ENCODE measurements at places on chromosomes 16 and 17. TPM values are rescaled to one million over a fixed set of nuclear protein-coding genes. Genes with fewer than 3 reads are reported as not detected.

GRCh38 chr17:59558953-59559352 is 6.5 kb upstream of the DHX40 start:
- H3K27me3 ChIP-seq, result no peaks in the 10 kb centered on the region
- H3K36me3 ChIP-seq, result no peaks in the 10 kb centered on the region
- no peak overlapping the region for H3K4me3 ChIP-seq
- no peak overlapping the region for H3K27ac ChIP-seq

GRCh38 chr16:3525951-3526350 is 25.1 kb downstream of the CLUAP1 start:
- H3K4me1 ChIP-seq, result peaks cover 14% of the 10 kb centered on the region
- H3K36me3 ChIP-seq, result peaks cover 11% of the 10 kb centered on the region
- no peak overlapping the region for H3K27ac ChIP-seq
- no peak overlapping the region for H3K4me3 ChIP-seq

DNA sequence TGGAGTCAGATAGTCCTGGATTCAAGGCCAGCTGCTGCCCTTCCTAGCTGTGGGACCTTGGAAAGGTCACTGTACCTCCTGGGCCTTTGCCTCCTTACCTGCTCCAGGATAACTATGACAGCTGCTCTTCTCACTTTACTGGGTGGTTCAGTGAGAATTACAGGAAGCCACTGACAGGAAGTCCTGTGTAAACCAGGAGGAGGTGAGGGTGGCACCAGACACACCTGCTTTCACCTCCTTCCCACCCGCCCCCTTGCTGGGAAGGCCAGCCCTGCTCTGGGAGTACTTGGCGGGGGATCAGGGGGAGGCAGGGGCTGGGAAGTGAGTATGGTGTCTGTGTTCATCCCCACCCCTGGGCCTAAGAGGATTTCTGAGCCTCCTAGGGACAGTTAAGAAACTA is 42.6 kb downstream of the CPNE2 start:
- no peaks in the 10 kb centered on the region for H3K27me3 ChIP-seq
- H3K4me1 ChIP-seq, result no peaks in the 10 kb centered on the region
- DNase-seq, result no peak
- H3K27ac ChIP-seq, result no peak overlapping the region
- no peak overlapping the region for H3K4me3 ChIP-seq
- H3K36me3 ChIP-seq, result peaks cover 12% of the 10 kb centered on the region

DNA sequence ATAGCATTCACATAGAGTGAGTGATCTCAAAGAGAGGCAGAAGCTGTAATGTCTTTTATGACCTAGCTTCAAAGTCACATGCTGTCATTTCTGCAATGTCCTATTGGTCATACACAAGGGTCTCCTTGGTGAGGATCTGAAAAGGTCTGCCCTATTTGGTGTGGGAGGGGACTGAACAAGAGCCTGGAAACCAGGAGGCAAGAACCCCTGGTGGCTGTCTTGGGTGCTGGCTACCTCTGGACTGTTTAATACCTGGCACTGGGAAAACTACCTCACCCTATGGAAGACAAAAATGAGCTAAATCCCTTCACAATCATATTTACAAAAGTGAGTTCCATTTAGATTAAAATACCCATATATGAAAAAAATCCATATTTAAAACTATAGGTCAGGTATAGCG is 9.0 kb downstream of the KCTD13 start:
- no peak overlapping the region for H3K4me3 ChIP-seq
- DNase-seq, result no peak
- no peaks in the 10 kb centered on the region for H3K36me3 ChIP-seq
- no peaks in the 10 kb centered on the region for H3K27me3 ChIP-seq
- no peaks in the 10 kb centered on the region for H3K4me1 ChIP-seq
- H3K27ac ChIP-seq, result no peak overlapping the region

DNA sequence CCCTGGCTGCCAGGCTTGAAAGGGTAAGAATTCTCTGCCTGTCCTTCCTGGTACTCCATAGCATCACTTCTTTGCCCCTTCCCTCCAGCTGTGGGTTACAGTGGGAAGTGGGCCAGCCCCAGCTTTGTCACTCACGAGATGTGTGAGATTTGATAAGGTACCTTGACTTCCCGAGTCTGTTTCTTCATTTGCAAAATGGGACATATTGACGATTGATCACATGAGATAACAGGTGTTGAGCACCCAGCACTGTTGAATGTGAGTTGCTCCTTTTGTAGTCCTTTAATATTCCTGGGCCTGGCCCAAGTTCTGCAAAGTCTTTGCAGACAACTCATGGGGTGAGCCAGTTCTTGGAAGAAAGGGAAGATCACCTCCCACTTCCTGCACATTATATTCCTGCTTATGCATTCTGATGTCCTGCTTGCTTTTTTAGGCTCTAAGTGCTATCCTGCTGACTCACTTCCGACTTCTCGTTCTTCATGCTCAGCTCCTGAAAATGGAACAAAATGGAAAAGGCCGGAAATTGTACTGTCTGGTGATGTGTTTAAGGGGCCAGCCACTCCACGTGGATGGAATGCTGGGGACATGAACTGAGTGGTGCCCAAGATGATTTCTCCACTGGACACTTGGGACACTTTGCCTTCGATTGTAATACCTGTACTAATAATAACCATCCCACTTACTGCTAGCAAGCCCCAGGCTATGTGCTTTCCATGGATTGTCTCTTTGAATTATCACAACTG is 8.3 kb upstream of the NLK start:
- H3K4me1 ChIP-seq, result no peaks in the 10 kb centered on the region
- H3K36me3 ChIP-seq, result no peaks in the 10 kb centered on the region
- no peak for DNase-seq
- H3K27me3 ChIP-seq, result no peaks in the 10 kb centered on the region
- H3K4me3 ChIP-seq, result no peak overlapping the region
- no peak overlapping the region for H3K27ac ChIP-seq

- no peak overlapping the region for H3K27ac ChIP-seq
- no peaks in the 10 kb centered on the region for H3K36me3 ChIP-seq
- H3K27me3 ChIP-seq, result peaks cover 8% of the 10 kb centered on the region
- no peak for DNase-seq
- H3K4me3 ChIP-seq, result no peak overlapping the region
- peaks cover 5% of the 10 kb centered on the region for H3K4me1 ChIP-seq
Measured at GRCh38 chr16:90084215-90084950, 7.3 kb upstream of the PRDM7 start.

DNA sequence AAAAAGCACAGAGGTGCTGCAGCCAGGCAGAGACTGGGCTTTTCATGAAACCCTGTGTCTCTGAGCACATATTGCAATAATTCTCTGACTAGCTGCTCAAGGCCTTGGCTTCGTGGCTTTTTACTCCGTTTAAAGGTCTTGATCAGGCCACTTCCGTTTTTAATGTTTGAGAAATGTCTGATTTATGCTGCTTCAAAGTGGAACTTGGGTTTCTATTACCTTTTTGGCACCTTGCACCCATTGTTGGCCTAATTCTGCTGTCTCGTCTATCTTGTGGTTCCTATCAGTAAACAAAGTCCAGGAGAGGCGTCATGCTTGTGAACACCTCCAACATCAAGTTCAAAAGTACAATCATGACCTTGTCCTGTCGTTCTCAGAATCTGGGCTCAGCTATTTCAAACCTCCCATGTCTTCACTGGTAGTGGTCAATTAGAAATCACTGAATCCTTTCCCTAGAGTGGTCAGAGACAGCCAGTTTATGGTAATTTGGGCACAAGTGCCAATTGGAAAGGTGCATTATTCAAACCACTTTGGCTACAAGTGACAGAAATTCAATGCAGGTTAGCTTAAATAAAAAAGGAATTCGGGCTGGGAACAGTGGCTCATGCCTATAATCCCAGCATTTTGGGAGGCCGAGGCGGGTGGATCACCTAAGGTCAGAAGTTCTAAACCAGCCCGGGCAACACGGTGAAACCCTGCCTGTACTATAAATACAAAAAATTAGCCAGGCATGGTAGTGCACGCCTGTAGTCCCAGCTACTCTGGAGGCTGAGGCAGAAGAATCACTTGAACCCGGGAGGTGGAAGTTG is 33.3 kb upstream of the METTL9 start:
- no peak overlapping the region for H3K27ac ChIP-seq
- H3K36me3 ChIP-seq, result no peaks in the 10 kb centered on the region
- H3K27me3 ChIP-seq, result no peaks in the 10 kb centered on the region
- no peaks in the 10 kb centered on the region for H3K4me1 ChIP-seq
- no peak overlapping the region for H3K4me3 ChIP-seq

- DNase-seq, result no peak
- no peaks in the 10 kb centered on the region for H3K4me1 ChIP-seq
- H3K36me3 ChIP-seq, result no peaks in the 10 kb centered on the region
- H3K27ac ChIP-seq, result no peak overlapping the region
Measured at GRCh38 chr16:17633181-17633951, 162.6 kb upstream of the XYLT1 start.

- H3K4me3 ChIP-seq, result no peak overlapping the region
- H3K27me3 ChIP-seq, result no peaks in the 10 kb centered on the region
- no peak overlapping the region for H3K27ac ChIP-seq
- DNase-seq, result no peak
- no peaks in the 10 kb centered on the region for H3K36me3 ChIP-seq
- H3K4me1 ChIP-seq, result peaks cover 9% of the 10 kb centered on the region
Measured at GRCh38 chr17:4913994-4914393, 11.1 kb upstream of the CHRNE start.

DNA sequence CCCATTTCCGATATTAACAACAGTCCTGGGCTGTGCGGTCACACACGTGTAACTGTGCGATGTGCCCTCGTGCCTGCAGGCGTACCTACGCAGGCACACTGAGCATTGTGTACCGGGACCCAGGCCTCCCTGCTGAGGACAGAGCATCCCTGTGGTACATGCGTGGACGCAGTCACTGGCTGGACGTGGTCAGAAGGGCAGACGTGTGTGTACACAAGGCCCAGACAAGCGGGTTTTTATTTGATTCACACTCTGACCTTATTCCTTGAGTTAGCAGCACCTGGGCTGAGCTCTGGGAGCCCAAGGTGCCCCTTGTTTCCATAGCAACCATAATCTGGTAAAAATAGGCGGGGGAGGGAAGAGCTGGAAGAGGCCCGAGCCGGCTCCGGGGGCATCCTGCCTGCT is 19.5 kb downstream of the RAP1GAP2 start:
- H3K27ac ChIP-seq, result no peak overlapping the region
- no peaks in the 10 kb centered on the region for H3K36me3 ChIP-seq
- DNase-seq, result no peak
- H3K4me1 ChIP-seq, result no peaks in the 10 kb centered on the region
- H3K27me3 ChIP-seq, result no peaks in the 10 kb centered on the region
- H3K4me3 ChIP-seq, result no peak overlapping the region

DNA sequence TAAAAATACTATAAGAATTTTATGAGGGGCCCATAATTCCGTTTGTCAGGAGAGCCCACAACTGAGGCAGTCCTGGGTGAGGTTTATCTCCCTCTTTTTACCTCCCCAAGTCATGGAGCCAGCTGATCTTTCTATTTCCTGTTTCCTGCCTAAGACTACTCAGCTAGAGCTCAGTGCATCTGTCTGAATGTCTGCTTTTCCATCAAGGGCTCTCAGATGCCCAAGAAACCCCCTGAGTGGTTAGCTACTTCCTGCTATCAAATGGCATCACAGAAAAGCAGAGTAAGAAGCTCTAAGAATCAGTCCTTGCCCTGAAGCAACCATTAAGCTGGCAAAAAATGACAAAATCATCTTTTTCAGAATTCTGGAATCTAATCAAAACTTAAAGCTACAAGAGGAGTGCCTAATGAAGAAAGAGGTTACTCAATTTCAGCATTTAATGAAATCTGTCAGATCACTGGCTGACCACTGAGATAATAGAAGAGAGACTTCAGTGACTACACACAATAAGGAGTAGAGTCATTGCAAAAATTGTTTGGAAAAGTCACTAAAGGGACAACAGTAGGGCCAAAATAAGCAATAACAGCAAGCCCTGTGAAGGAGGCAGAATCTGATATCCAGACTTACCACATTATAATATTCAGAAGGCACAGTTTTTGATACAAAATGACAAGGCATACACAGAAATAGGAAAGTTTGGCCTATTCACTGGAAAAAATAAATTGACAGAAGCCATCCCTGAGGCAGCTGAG is 150.1 kb downstream of the CYB561 start:
- no peak overlapping the region for H3K4me3 ChIP-seq
- no peaks in the 10 kb centered on the region for H3K27me3 ChIP-seq
- no peaks in the 10 kb centered on the region for H3K36me3 ChIP-seq
- no peak for DNase-seq
- no peaks in the 10 kb centered on the region for H3K4me1 ChIP-seq
- no peak overlapping the region for H3K27ac ChIP-seq

DNA sequence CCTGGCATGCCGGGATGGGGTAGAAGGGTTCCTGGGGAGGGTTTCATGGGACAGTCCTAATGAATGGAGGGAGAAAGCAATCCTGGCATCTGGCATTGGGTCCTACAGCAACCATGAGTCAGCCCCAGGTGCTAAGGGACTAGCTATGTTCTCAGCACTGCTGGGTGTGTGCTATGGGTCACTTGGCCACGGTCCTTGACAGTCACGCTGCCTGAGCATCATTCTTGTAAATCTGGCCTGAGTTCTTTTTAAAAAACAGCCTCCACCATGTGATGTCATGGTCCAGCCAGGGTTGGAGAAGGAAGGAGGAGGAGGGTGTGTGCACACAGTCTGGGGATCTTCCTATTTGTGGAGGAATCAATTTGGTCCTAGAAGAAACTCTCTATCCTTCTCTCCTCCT is 6.2 kb upstream of the RAMP2 start:
- no peaks in the 10 kb centered on the region for H3K36me3 ChIP-seq
- no peaks in the 10 kb centered on the region for H3K27me3 ChIP-seq
- peak; percentile 90 for DNase-seq
- no peak overlapping the region for H3K4me3 ChIP-seq
- no peak overlapping the region for H3K27ac ChIP-seq

GRCh38 chr17:36867716-36868341 is 69.4 kb upstream of the LHX1 start:
- no peaks in the 10 kb centered on the region for H3K36me3 ChIP-seq
- no peak for DNase-seq
- no peak overlapping the region for H3K27ac ChIP-seq

DNA sequence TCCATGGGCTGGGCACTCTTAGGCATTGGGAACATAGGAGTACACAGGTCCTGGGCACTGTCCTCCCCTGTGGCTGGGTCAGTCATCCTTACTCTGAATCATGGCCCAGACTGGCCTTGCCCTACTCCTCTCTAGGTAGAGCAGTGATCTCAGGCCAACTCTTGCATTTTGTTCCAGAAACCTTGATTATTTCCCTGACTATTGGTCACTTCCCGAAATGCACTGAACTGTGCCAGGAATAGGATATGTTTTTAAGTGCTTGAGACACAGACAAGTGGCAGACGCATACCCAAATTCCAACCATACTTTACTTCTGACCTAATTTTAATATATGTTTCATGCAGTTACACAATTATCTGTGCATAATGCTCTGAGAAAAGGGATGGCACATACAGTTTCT is 10.3 kb downstream of the KRABD2 start:
- H3K36me3 ChIP-seq, result peaks cover 10% of the 10 kb centered on the region
- H3K27me3 ChIP-seq, result no peaks in the 10 kb centered on the region
- H3K27ac ChIP-seq, result no peak overlapping the region
- H3K4me1 ChIP-seq, result peaks cover 9% of the 10 kb centered on the region

GRCh38 chr16:10172848-10173655 is 9.2 kb downstream of the GRIN2A start:
- no peak overlapping the region for H3K4me3 ChIP-seq
- H3K27me3 ChIP-seq, result no peaks in the 10 kb centered on the region
- no peak for DNase-seq
- no peak overlapping the region for H3K27ac ChIP-seq
- no peaks in the 10 kb centered on the region for H3K36me3 ChIP-seq

Gene ZFP3
- total RNA-seq, result 6.1 TPM

Gene PRRT2
- 5.4 TPM for total RNA-seq

Gene KRT36
- total RNA-seq, result not detected

Gene PSMB10
- total RNA-seq, result 61.0 TPM

Gene TTYH2
- 5.9 TPM for total RNA-seq

Gene TBL3
- total RNA-seq, result 27.4 TPM

Gene NT5M
- total RNA-seq, result 5.5 TPM

Gene PIGQ
- total RNA-seq, result 15.5 TPM

Gene CCL1
- not detected for total RNA-seq
